ENCODE measurements at places on chromosomes 11 and 22.

DNA sequence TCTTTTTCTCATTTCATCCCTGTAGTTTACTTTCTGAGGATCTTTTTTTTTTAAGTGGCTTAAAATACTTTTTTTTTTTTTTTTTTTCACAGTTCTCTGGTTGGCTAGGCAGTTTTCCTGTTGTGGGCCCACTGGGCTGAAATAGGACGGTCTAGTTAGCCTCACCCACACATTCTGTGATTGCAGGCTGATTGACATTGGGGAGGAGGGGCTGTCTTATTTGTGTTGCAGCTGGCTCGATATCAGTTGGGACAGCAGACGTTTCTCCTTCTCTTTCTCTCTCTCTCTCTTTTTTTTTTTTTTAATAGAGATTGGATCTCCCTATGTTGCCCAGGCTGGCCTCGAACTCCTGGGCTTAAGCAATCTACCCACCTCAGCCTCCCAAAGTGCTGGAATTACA, 6.9 kb downstream of the BCR start:
- no peak for DNase-seq

DNA sequence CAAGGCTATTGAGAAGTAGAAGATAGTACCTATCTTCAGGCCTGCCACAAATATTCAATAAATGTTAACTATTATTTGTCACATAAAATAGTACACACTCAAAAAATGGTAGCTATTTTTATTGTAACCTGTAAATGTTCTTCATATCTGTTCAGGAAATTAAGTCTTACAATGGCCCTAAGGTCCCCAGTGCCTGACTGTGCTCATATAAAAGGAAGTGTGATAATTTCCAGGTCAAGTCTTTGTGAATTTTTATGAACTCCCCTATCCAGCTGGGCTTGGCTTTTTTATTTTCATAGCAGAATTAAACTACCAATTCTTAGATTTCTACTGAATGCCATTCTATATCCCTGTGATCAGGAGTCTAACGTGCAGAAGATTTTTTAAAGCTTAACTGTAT, 284.2 kb upstream of the PITPNB start:
- no peak for DNase-seq

- no peak for DNase-seq
Observed at GRCh38 chr11:61065955-61066638, 36.2 kb upstream of the CD5 start.

- DNase-seq, result peak; percentile 32
Observed at GRCh38 chr11:47152953-47153950, 23.4 kb downstream of the ARFGAP2 start.

DNA sequence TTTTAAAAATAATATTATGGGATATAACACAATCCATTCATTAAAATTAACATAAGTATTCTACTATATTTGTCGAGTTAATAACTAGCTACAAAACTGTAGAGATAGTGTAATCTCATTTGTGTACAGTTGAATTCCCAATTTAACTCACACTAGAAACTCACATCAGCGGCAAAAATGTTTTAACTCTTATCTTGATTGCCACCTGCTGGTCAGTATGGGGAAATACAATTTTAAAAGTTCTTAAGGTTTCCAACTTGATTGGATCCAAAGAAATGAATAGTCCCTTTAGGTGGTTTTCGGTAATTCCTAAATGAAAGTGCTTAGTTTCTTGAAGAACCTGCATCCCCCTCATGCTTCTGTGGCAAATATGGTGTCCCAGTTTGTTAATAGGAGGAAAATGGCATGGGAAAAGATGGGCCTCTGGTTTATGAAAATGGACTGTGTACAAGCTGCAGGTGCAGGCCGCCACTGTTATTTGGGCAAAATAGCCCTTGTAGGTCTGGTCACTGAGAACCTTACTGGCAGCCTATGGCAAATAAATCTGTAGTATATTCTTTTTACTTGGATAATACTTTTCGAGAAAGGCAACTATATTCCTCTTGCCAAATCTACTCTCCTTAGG, 33.7 kb upstream of the SLC17A6 start:
- DNase-seq, result no peak

DNA sequence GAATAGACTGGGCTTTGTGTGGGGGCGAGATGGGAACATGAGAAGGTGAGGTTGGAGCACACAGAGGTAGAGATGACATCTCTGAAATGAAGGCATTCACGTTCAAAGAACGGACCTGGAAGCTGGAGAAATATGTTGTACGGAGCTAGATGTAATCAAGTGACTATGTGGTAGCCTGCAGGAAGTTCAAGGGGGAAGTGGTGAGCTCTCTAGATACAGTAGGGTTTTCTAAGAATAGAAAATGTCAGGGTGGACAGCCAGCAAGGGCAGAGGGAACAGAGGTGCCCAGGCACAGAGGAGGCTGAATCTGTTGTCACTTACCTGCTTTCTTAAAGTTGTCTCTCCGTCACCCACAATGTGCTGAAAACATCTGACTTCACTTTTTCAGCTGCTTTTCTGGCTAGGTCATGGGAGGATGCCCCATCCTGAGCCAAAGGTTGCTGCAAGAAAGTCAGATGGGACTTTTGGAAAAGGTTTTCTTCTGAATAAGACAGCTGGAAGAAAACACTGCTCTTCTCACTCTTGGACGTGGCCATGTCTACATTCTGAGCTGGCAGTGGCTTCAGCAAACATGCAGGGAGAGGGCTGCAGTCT, 171.5 kb upstream of the B3GAT1 start:
- no peak for DNase-seq

- no peak for DNase-seq
Observed at GRCh38 chr22:50117168-50117762, 27.5 kb downstream of the MOV10L1 start.

- DNase-seq, result no peak
Observed at GRCh38 chr22:42800451-42801251, 56.4 kb downstream of the ARFGAP3 start.

Measured in effector CD4-positive, alpha-beta T cell (primary cell).